ENCODE measurements at places on chromosomes 12 and 14. TPM values are rescaled to one million over a fixed set of nuclear protein-coding genes. Genes with fewer than 3 reads are reported as not detected.

The PPHLN1 gene
- polyA plus RNA-seq = 79.8 TPM

DNA sequence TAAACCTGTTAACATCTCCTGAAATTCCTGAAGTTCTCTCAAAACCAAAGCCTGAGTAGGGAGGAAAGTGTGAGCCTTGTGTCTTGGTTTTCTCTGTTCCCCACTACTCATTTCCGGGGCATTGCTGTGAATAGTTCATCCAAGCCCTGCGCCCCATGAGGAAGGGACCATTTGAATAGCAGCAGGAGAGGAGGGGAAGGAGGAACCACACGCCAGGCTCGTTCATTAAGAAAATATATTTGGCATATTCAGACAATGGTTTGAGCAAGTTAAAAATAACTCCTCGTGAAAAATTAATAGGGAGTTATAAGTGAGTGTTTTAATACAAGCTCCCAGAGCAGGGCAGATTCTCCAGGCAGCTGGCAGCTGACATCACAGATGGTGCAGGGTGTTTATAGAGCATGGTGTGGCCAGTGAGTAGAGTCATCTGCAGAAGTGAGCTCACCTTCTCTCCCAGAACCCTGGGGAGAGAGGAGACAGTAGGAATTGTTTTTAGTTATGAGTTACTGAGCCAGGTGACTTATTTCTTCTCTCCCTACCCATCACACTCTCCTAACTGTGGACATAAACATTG lies 29.5 kb upstream of the CISTR start:
- no peak for DNase-seq

DNA sequence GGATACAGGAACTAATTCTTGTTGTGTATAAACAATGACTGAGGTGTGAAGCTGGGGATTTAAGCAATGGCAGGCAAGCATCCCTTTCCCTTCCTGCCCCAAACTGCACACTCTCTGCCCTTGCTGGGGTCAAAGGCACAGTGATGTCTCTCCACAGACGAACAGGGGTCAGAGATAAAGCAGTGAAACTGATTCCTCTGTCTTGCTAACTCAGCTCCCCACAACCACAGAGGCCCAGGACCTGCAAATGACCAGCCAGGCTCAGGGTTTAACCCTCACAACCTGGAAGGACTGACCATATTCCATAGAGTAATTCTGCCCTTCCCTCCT lies 67.2 kb downstream of the CCDC88C start:
- no peak for DNase-seq

The TAS2R20 gene
- polyA plus RNA-seq = 1.0 TPM

The PHETA1 gene
- 7.3 TPM for polyA plus RNA-seq

GRCh38 chr12:111605911-111606766 lies 7.0 kb upstream of the ATXN2 start:
- no peak for DNase-seq

DNA sequence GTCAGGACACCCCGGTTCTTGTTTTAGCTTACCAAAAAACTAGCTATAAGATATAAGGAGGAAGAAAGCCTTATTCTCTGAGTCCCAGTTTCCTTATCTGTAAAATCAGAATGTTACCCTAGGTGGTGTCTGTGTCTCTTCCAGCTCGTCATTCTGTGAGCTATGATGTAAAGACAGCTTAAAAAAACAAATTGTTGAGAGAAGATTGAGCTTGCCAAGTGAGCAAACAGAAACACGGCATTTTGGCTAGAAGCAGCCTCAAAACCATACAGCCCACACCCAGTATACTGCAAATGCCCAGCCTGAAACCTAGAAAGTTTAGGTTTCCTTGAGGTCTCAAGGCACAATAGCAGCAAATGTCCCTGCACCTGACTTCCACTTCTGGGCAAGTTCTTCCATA lies 151.4 kb downstream of the SSPN start:
- DNase-seq = no peak

- DNase-seq = peak; percentile 81
These were observed 153.9 kb downstream of the PRKCH start for GRCh38 chr14:61475316-61475715.

- no peak for DNase-seq
These were observed 6.8 kb downstream of the TAS2R46 start for GRCh38 chr12:11055306-11055705.

DNA sequence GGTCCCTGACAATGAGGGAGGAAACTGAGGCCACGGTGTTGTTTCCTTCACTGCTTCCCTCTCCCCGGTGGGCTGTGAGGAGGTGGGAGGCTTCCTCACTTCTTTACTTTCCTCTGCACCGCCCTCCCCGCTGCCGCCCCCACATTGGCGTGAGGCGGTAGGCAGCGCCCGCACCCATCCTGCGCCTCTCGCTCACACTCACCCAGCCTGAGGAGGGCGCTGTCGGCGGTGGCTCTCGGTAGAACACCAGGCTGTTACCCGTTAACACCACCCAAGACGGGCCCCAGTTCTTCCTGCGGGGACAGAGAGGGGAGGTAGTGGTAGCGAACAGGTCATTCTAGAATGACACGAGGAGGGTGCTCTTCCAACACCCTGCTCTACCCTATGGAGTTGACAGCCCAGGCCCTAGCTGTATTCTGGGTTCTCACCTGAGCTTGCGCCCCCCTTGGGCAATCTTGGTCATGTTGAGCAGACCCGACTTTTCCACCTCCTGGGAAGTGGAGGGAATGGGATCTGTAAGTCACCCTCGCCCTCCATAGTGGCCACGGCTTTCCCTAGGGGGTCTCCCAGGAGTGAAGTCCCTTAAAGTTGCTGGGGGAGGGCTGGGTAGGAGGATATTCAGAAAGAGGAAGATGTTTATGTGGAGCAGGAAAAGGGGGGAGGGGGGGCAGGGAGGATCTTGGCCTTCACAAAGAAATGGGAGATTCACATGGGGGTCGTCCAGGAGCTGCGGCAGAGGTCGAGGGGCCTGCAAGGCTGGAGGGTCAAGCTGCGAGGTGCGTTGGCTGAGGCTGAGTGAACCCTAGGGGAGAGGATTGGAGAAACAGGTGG lies 3.3 kb downstream of the ARHGAP9 start:
- peak; percentile 65 for DNase-seq

The PAX9 gene
- polyA plus RNA-seq = not detected

DNA sequence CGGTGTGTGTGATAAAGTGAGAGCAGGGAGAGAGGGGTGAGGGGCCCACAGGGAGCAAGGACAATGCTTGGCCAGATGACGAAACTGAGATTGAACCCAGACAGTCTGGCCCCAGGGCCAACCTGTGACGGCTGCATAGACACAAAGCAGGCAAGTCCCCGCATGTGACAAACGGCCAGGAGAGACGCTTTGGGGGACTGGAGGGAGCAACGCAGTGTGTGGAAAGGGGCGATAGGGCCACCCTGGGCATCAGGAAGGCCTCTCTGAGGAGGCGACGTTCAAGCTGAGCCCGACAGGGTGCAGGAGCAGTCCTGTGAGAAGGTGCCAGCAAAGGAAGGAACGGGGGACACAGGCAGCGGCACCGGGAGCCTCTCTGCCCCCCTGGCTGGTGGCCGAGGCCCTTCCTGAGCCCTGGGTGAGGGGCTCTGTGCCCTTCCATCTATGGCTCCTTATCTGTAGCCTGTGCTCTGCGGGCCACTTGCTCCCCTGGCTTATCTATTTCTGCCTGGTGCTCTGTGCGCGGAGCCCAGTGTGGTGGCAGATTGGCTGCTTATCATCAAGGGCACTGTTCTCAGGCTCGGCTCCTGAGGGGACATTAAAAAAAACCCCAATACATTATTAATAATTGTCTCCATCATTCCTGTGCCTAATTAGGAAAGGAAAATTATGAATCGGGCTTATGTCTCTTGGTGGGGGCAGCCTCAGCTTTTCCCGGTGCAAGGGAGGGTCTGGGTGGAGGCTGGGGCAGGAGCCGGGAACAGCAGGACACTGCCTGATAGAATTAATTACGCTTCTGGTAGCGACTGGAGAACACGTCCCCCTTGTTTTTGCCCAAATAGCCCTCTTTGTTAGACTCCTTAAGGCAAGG lies 39.8 kb downstream of the PRIMA1 start:
- DNase-seq = no peak

GRCh38 chr14:102873546-102874061 lies 48.9 kb upstream of the AMN start:
- no peak for DNase-seq

GRCh38 chr12:88870000-88870737 lies 289.9 kb upstream of the KITLG start:
- DNase-seq = no peak

The CFAP54 gene
- 0.13 TPM for polyA plus RNA-seq

DNA sequence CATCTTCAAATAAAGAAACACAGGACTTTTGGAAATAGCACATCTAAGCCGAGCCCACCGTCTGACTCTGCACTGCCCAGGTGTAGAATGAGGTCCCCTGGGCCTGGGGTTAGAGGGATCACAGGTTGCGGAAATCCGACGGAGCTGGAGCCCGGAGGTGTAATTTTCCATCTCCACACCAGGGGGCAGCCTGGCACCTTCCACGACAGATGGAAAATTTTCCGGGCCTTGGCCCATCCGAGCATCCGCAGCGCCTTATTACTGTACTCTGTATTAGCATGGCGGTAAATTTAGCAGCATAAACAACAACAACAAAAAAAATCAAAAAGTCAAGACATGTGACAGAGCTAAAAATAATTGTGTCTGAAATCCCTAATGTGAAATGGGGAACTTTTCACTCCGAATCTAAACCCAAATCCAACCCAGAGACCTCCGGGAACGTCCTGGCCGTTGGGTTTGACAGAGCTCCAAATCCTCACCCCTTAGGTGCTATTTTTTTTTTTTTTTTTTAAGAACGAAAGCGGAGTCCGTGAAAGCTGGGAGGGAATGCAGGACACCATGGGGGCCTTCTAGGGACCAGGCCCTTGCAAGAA lies 93.9 kb downstream of the KSR2 start:
- peak; percentile 56 for DNase-seq
